Fibroblast of the conjunctiva (primary cell): ENCODE measurements at places on chromosomes 12 and 14.

DNA sequence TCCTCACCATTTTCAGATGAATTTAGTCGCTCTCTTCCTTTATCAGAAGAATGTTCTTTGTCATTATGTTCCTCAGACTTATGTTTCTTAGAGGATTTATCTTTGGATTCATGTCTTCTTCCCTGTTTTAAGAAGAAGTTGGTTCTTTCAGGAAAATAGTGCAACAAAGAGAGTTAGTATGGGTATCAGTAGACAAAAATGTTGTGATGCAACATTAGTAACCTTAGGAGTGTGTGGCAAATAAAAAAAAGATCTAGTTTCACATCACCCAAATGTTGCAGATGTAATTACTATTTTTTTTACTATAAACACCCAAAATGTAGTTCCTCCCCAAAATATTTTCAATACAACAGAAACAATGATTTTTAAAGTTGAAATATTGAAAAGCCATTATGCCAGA, 7.8 kb downstream of the RSRC2 start:
- no peak for DNase-seq

DNA sequence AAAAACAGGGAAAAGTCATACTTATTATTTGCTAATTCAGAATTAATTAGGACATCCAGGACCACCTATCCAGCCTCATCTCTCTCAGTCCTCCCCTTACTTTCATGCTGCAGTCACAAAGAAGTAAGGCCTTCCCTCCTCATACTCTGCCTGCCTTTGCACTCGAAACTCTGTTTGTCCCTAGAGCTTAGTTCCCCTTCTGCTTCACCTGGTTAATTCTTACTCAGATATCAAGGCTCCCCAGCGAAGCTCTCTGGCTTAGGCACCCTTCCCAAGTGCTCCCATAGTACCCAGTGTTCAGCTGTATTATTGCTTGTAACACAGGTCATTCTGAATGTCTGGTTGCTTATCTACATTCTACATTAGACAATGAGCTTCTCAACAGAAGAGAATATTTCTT, 81.3 kb downstream of the ERGIC2 start:
- no peak for DNase-seq

DNA sequence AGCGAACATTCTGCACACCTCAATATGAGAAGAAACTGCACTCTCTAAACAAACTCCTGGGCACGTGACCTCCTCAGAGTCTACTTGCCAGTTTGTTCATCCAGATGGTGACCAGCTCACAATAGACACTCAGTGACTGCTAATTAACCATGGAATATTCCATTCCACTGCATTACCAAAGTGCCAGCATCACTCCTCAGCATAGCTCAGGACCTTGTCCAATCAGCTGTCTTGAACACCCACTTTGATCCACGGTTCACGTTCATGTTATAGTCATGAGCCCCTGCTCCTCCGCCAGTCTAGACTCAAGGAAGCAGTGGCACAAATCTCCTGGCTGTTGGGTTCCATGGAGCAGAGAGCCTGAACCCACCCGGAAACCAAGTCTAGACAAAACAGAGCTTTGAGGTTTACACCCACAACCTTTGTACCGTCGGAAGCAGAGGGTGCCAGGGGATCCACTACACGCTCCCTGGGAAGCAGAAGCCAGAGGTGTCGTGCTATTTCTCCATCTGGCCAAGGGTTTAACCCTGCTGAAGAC, 285.3 kb downstream of the ZFP36L1 start:
- no peak for DNase-seq

DNA sequence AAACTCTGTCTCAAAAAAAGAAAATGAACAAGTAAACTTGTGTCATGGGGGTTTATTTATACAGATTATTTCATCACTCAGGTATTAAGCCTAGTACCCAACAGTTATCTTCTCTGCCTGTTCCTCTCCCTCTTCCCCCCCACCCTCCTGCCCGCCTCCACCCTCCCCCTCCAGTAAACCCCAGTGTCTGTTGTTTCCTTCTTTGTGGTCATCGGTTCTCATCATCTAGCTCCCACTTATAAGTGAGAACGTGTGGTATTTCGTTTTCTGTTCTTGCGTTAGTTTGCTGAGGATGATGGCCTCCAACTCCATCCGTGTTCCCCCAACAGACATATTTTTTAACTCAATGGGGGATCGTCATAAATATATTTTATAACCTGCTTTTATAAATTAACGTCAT, 12.3 kb downstream of the IL31 start:
- no peak for DNase-seq

- DNase-seq = no peak
Measured at GRCh38 chr14:56892959-56893358, 82.7 kb upstream of the OTX2 start.

DNA sequence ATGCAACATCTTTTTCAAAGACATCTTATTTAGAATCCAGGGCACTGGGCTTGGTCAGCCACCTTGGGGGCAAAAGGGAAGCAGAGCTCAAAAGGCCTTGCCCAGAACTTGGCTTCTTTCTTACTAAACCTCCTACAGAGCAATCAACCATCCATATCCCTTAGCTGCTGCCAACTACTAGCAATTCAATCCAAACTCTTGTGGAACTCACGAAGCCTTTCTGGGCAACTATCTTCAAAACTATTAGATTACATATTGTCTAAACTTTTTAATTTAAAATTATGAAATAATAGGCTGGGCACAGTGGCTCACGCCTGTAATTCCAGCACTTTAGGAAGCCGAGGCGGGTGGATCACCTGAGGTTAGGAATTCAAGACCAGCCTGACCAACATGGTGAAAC, 95.5 kb downstream of the PAWR start:
- no peak for DNase-seq

GRCh38 chr12:85519163-85519562, 239.1 kb downstream of the ALX1 start:
- DNase-seq = no peak

GRCh38 chr14:70957710-70958109, 50.5 kb downstream of the PCNX1 start:
- no peak for DNase-seq

- no peak for DNase-seq
Measured at GRCh38 chr14:104886690-104887622, 21.9 kb downstream of the CEP170B start.

DNA sequence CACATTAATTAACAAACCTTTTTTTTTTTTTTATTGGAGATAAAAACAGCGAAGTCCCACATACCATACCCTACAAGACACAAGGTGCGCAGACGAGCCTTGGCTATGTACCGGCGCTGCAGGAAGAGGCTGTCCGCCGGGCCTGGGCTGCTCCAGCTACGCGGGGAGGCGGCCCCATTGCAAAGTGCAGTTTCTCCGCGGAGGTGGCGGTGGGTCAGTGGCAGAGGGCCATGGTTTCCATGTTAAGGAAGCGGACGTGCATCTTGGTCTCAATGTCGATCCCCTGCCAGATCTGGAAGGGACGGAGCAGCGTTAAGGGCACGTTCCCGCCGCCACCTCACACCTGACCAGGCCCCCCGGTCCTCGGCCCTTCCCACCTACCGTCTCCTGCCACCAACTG, 60.3 kb downstream of the TESC start:
- no peak for DNase-seq

DNA sequence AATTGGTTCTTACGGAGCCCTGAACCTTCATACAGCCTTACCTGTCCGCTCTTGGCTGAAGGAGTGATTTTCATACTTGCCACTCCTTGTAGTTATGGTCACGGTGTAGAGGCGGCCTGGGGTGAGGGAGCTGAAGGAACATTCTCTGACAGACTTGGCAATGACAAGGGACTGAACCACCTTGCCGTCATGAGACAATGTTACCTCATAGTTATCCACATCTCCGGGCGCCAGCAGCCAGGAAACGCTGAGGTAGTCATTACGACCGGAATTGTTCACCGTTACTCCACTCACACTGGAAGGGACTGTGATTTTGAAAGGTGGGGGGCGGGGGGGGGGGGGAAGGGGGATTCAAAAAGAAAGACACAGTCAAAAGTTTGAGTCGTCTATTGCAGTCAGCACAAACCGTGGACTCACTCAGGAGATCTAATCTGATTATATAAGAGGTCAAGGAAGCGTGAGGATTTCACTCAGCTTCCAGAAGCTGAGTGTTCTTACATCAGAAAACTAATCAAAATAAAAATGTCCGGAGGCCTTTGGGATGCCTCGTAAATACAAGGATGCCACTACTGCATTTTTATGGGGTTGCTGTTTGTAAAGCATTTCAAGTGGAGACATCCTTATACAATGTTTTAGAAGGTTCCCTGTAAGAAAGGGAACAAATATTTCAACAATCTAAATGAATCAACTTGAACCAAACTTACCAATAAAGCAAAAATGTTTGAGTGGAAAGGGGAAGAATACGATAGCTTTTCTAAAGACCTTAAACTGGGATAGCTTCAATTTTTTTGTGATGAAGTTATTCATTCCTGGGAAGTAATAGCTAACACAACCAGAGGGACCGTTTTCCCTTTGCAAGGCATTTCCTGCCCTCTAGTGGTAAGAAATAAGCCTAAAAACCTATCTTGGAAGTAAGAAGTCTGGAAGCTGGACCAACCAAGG, 60.6 kb downstream of the PTPRB start:
- peak; percentile 68 for DNase-seq

GRCh38 chr12:116215023-116215422, 62.5 kb downstream of the MED13L start:
- DNase-seq = no peak

- no peak for DNase-seq
Measured at GRCh38 chr12:106271575-106272505, 24.0 kb upstream of the CKAP4 start.

DNA sequence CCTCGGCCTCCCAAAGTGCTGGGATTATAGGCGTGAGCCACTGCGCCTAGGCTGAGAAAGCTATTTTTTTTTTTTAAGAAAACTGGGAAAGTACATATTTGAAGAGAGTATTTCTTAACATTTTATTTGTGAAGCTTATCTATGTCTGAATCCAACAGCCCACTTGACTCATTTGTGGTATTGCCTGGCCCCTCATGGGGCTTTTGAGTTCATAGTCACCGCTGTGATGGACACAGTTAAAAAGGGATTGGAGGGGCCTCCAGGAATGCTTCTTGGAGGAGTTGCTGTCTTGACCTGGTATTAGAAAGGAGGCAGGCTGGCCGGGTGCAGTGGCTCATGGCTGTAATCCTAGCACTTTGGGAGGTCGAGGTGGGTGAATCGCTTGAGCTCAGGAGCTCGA, 26.5 kb downstream of the BCL7A start:
- DNase-seq = no peak

DNA sequence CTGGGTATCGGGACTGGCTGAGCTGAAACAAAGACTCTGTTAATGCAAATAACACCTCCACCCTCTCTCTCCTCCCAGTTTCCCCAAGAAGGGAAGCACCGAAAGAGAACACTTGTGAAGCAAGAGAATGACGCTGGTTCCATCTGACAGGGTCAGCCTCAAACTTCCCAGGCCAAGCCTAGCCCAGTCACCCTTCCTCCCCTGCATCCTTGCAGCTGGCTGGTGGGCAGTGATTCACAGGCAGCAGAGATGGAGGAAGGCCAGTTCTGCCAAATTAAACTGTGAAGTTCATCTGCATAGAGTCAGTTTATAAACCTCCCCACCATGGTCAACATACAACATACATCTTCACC, 2.8 kb downstream of the LRRC74A start:
- DNase-seq = no peak

GRCh38 chr12:101763246-101763931, 24.1 kb upstream of the SYCP3 start:
- no peak for DNase-seq

- no peak for DNase-seq
Measured at GRCh38 chr12:109811624-109811995, 21.6 kb downstream of the TRPV4 start.

DNA sequence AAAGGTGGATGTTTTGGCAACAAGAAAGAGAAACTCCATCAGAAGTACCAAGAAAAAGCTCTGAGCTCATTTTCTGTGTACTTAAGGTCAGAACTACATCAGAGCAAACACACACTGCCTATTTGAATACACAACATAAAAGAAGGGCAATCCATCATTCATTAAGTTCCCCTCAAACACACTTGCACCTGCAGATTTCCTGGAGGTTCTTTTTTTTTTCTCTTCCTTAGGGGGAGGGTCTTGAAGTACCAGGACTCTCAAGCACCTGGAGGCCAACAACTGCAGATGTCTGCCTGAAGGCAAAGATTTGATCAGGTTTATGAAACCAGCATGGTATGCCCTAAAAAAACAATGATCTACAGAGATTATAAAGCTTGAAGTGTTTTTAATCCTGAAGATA, 26.1 kb upstream of the PTHLH start:
- no peak for DNase-seq

DNA sequence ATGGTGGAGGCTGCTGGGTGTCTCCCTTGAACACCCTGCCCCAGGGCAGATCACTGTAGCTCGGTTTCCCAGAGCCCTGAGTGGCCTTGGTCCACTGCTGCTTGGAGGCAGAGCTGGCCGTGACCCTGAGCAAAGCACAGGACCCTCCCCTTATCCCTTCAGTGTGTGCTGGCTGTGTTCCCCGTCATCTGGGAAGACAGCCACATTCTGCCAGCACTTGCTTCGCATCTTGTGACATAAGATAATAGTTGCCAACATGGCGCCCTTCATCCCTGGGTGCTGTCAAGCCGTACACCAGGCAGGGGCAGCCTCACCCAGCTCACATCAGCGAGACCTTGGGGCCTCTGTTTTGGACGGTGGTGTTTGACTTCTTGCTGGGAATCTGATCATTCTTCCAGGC, 12.1 kb upstream of the ALDH2 start:
- DNase-seq = no peak

DNA sequence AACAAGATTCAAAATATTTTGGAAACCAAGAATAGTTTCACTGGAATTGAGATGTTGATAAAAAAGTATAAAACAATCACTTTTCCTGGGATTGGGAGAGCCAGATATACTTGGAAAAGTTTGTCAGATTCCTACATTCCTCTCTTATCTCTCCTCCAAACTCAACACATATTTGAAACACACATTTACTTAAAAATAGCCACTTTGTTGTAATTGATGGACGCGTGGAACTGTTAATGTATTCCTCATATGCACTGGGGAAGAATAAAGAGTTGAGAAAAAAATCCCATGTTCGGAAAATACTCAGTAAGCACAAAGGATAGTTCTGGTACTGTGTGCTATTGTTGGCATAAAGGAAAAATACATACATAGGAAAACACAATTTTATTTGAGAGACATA, 195.6 kb upstream of the FLRT2 start:
- DNase-seq = no peak

DNA sequence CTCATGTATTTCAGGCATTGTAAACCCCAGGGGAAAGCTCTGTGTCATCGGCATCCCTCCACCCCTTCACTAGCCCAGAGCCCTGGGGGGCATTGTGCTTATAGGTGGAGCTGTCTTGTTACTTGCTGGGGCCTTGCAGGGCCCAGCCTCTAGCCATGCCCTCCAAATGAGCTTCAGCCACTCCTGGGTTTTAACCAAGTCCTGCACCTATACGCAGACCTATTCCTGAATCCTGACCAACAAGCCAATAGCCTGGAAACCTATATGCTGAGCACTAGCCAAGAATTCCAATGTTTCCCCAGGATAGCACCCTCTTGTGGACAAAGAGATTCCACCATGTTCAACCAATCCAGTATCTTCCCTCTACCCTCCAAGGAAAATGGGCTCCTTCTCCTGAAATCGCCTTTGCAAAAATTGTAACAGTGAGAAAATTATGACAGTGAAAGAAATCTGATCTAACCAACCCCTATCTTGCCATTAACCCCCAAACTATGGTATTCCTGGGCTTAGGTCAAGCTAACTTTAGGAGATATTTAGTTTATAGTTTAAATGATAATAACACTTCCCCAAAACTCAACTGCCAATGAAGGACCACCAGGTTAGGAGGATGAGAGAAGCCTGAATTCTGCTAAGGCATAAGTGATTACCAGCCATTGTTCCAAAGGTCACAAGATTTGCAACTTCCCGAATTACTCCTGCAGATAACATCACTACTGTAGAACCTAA, 55.5 kb downstream of the TTC7B start:
- DNase-seq = peak; percentile 14

- no peak for DNase-seq
Measured at GRCh38 chr12:41910578-41911320, 233.9 kb downstream of the GXYLT1 start.
